AML-193 (cell line): ENCODE measurements at places on chromosomes 13 and 19.
A peak's percentile ranks its signal among the peaks of the same experiment; 100 is the strongest.

GRCh38 chr13:28537171-28537570 lies 42.2 kb upstream of the FLT1 start:
- DNase-seq = peak; percentile 38

- DNase-seq = no peak
Observed at GRCh38 chr13:29284726-29285125, 310.8 kb downstream of the SLC7A1 start.

DNA sequence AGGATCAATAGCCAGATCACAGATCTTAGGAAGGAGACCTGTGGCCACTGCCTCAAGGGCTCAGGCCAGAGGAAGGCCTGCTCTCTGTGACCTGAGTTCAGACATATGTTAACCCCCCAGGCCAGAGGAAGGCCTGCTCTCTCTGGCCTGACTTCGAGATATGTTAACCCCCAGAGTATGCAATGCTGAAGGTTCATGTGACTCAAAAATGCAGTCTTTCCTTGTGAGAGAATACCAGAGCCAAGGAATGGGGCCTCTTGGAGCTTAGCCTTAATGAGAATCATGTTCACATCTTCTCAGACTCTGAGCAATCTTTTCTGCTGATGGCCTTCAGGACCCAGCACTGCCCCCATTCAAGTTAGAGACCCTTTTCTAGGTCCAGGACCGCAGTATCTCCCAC lies 36.7 kb downstream of the MBNL2 start:
- DNase-seq = no peak

DNA sequence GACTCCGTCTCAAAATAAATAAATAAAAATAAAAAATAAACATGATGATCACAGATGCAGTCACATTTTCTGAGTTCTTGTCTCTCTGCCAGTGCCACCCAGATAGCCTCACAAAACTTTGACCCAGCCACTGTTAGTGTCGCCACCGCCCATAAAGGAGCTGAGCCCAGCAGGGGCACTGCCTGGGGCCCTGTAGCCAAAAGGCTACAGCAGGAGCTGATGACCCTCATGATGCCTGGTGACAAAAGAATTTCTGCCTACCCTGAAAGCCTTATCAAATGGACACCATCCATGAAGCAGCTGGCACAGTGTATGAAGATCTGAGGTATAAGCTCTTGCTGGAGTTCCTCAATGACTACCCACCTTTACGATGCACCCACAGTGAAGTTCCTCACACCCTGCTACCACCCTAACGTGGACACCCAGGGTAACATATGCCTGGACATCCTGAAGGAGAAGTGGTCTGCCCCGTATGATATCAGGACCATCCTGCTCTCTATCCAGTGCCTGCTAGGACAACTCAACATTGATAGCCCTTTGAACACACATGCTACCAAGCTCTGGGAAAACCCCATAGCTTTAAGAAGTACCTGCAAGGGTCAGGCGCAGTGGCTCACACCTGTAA lies 18.3 kb downstream of the ZNF587 start:
- DNase-seq = no peak

- DNase-seq = no peak
Observed at GRCh38 chr19:18795540-18795939, 4.4 kb upstream of the COMP start.

DNA sequence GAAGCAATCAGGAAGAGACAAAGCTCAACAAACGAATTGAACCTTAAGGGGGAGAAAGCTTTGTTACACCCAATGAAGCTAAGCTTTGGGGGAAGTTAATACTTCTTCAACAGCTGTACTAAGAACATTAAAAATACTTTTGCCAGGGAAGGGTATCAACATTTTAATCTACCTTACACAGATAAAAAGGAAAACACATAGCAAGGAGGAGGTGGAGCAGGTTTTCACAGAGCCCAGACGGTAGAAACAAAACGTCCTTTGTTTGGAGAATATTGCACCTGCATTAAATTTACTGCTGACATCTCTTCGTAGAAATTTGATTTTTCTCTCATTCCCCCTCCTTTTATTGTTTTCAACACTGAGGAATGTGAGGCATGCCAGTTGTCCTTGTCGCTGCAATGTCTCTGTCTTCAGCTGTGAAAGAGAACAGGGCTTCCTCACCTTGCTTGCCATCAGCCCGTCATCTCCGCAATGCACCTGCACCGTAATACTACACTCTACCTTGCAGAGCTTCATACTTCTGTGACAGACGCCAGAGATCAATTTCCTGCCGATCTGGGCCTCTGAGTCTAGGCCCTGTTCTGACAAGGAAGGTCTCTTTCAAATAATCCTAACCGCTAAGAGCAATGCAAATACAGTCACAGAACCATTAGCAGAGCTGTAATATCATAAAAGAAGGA lies 270.8 kb downstream of the SPRY2 start:
- DNase-seq = no peak

DNA sequence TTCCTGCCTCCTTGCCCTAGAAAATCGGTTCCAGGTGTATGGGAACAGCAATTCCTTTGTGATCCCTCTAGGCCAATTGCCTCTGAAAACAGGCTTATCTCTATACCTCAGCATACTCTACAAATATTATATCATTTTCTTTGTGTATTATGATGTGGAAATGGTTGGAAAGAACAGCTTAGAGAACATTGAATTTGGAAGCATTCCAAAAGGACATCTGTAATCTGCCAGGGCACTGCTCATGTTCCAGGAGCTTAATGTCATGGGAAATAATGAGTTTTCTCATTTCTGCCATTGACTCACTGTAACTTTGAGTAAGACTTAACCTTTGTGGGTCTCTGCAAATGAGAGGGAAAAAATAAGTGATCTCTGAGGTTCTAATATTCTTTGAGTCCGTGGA lies 147.3 kb downstream of the UFM1 start:
- no peak for DNase-seq

GRCh38 chr19:39497996-39498797 lies 550 bp upstream of the DLL3 start:
- peak; percentile 1 for DNase-seq

GRCh38 chr19:38003438-38004185 lies 96.6 kb downstream of the SIPA1L3 start:
- DNase-seq = no peak

DNA sequence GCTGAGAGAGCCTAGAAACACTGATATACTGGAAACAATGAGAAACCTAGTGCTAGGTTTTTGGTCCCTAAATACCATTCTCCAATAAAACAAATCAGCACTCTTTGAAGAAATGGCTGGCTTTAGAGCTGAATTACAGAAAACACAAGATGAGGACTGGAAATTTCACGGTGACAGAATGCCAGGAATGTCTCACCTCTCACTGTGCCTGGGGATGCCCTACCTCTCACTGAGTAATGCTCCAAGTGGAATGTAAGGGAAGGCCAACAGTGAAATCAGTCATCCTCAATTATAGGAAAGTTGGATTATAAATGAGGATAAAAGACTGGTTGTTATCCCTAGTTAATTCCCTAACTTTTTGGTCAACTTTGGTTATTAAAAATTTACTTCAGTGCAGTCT lies 259.0 kb downstream of the NALCN start:
- DNase-seq = no peak

GRCh38 chr19:44587963-44588770 lies 25.2 kb upstream of the IGSF23 start:
- peak; percentile 6 for DNase-seq

GRCh38 chr19:35100588-35101533 lies 14.8 kb upstream of the FXYD3 start:
- DNase-seq = no peak

- DNase-seq = no peak
Observed at GRCh38 chr13:113916330-113916815, 52.5 kb upstream of the GAS6 start.

DNA sequence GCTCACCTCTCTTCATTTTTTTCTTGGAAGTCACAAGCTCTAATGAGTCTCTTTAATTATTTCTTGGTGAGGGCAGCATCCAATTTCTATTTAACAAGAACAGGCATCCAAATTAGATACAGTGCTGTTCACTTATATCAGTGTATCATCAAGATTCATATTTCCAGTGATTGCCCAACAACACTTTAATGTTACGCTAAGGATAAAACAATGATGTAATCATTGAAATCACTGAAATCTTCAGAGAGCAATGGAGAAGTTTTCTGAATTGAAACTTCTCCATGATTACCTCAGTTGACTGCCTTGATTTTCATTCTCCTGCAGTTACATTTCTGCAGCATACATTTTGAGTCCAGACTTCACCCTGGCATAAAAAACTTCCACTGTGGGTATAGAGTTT lies 17.1 kb upstream of the LRCH1 start:
- no peak for DNase-seq

- no peak for DNase-seq
Observed at GRCh38 chr13:36431204-36432105, 840 bp upstream of the CCNA1 start.

- no peak for DNase-seq
Observed at GRCh38 chr13:97372936-97373335, 61.0 kb upstream of the RAP2A start.

DNA sequence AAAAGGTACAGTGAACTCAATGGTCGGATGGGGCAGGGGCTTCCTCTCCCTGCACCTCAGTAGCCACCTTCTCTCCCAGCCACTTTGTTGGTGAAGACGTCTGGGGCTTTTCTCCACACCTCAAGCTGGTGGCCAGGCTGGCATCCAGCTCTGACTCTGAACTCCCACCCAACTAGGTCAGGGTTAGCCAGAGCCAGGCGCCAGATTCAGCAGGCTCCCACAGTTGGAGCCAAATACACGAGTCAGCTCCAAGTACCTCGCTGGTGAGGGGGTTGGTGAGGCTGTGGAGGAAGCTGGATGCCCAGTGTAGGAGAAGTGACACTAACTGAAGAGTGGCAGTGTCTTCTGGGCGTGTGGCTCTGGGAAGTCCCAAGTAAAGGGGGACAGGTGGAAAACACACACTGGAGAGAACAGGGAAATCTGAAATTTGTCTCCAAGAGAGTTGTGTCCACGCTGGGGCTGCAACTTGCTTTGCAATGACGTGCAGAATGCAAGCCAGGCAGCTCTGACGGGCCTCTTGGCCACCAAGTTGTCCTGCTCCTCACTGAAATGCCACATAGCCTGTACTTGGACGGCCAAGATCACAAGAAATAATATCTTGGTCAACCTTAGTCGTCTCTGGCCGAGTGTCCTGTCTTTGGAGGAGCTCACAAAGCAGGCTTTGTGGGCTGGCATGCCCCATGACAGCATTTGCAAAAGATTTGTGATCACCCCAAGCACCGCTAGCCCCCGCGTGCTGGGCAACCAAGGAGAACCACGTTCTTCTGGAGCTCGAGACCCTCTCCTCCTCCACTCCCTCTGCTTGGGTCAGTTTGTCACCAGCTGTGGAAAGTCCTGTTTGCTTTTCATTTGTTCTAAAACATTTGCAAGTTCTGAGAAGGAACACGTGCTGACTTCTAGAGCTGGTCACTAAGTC lies 18.1 kb downstream of the SLC7A1 start:
- no peak for DNase-seq

GRCh38 chr13:109412283-109412901 lies 374.0 kb downstream of the IRS2 start:
- DNase-seq = no peak

DNA sequence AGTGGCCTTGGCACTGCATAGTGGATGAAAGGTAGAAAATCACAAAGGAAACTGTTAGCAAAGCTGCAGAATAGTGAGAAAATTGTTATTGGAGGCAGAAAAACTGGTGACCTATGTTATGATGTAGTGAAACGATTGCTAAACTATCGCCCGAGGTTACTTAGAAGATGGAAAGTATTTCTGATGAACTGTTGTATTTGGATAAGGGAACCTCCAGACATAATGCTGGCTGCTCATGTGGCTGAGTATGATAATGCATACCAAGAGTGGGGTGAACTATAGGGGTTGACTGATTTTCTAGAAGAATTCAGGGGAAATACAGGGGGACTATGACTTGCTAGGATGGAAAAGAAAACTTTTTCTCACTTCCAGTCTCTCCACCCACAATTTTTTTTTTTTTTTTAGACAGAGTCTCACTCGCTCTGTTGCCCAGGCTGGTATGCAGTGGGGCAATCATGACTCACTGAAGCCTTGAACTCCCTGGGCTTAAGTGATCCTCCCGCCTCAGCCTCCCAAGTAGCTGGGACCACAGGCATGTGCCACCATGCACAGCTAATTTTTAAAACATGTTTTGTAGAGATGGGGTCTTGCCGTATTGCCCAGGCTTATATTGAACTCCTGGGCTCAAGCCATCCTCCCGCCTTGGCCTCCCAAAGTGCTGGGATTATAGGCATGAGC lies 4.4 kb upstream of the EID2 start:
- DNase-seq = no peak

DNA sequence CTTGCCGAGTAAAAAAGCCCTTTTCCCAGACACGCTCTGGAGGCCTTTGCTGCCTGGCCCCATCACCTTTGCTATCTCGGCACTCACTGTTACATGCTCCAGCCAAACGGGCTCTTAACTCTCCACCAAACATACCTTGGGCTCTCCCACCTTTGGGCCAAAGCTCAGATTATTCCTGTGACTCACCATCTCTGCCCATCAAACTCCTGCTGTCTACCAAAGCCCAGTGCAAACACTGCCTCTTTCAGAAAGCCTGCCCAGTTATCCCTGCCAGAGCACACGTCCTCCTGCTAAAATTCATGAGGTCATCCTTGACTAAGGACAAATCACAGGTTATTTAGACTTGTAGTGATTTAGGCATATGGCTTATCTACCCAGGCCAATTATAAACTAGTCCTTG lies 48.1 kb upstream of the SERPINE3 start:
- no peak for DNase-seq

DNA sequence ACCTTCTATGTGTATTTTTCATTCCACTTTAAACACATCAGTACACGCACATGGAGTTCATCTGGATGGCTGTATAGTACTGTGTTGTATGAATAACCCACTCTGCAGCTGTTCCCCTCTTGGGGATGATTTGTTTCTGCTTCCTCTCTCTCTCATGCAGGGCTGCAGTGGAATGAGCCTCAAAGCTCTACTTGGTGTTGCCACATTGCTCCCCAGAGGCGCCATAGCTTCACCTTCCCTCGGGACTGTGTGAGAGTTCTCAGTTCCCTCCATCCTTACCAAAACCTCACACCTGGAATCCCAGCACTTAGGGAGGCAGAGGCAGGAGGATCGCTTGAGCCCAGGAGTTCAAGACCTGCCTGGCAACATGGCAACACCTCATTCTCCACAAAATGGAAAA lies 28.4 kb upstream of the GPR183 start:
- no peak for DNase-seq

GRCh38 chr19:41695745-41696144 lies 7.7 kb upstream of the CEACAM7 start:
- DNase-seq = no peak

GRCh38 chr13:83867708-83868107 lies 14.6 kb downstream of the SLITRK1 start:
- no peak for DNase-seq
